ENCODE measurements at places on chromosomes 1 and 21. TPM values are rescaled to one million over a fixed set of nuclear protein-coding genes. Genes with fewer than 3 reads are reported as not detected.

The OR2T33 gene
- total RNA-seq = not detected

The C1QC gene
- total RNA-seq = not detected

The ZNF593 gene
- 28.9 TPM for total RNA-seq

The RPRD2 gene
- 8.2 TPM for total RNA-seq

The VHLL gene
- total RNA-seq = not detected

The OR2G6 gene
- not detected for total RNA-seq

The DMRTA2 gene
- total RNA-seq = 0.11 TPM

The KCNH1 gene
- total RNA-seq = 0.22 TPM

The S100A4 gene
- 31.4 TPM for total RNA-seq

The TSPAN2 gene
- 1.7 TPM for total RNA-seq
